ENCODE measurements at places on chromosomes 12 and 14.

DNA sequence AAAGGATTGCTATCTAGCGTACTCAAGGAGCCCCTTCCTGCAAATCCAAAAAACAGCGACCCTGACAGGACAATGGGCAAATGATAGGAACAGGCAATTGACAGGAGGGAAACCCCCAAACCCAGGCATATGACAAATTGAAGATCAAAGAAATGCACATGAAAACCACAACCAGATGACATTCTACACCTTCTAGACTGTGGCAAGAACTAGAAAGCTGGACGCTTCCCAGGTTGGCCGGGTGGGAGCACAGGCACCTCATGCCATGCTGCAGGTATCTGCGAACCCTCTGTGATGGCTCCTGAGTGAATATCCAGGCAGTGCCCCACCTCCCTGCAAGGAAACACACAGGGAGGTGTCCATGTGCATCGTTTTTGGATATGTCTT lies 37.1 kb downstream of the CMKLR1 start:
- DNase-seq = no peak

DNA sequence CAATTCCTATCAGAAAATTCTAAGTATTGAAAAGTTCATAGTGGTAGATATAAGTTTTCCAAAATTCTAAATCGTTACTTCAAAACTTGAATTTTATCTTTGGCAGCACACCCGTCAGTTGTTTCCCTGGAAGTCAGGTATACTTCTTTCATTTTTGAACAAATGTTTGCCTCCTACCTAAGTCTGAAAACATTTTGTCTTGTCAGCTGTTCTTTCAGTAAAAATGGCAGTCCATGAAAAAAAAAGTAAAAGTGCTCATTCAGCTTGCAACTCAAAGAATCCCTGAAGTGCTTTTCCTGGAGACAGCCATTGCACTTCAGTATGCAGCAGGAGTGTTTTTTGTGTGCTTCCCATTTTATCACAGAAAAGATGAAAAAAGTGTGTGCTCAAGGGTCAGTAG lies 130.1 kb upstream of the NEDD1 start:
- no peak for DNase-seq

DNA sequence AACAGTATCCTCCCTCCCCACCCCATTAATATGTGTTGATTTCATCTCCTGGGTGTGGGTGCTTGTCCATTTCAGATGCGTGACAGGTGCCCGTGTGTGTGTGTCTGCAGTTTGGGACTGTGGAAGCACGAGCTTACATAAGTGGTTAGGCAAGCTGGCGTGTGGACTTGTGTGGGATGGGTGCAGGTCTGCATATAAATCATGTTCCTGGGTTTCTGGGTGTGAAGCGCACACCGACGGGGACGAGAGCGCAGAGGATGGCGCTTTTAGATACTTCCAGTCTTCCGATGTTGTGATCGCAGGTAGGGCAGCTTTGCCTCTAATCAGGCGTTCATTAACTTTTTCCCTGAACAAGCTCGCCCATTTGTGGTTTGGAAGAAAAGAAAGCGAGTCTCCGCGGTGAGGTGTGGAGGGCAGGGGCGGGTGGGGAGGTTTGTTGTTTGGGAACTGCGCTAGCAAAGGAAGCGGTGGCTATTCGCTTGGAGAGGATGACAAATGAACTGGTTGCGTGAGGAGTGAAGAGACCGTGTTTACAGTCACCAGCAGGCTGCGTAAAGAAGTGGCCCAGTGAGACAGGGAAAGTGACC lies 865 bp downstream of the RGS6 start:
- no peak for DNase-seq

DNA sequence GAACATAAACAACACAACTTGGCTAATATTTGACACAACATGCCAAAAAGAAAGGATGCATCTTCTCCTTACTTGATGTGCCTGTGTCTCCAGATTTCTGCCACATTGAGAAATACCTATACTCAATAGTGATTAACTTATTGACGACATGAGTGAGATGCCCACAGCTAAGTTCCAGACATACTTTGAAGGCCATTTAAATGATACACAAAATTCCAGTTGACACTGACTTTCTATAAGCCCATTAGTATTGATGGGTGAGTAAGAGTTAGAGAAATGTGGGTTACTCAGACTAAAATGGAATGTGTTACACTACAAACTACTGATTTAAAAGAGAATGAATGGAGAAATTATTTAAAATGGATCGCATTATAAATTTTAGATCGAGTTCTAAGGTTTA lies 838.2 kb upstream of the MGAT4C start:
- DNase-seq = no peak

DNA sequence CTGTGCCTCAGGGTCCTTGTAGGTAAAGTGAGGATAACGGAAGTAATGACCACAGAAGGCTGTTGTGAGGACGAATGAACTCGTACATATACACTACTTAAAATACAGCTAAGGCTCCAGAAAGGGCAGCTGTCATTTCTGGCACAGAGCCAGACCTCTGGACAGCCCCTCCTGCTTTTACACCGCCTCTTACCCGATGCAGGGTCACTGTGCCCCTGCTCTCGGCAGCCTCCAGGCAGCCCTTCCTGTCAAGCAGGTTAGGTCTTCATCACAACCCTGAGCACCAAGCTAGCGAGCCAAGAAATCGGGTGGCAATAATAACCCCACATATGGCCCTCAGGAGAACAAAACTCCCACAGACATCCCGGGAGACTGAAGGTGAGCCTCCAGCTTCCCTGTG lies 8.5 kb downstream of the TMEM229B start:
- DNase-seq = no peak

GRCh38 chr12:57868851-57869268 lies 22.3 kb upstream of the CTDSP2 start:
- DNase-seq = no peak

DNA sequence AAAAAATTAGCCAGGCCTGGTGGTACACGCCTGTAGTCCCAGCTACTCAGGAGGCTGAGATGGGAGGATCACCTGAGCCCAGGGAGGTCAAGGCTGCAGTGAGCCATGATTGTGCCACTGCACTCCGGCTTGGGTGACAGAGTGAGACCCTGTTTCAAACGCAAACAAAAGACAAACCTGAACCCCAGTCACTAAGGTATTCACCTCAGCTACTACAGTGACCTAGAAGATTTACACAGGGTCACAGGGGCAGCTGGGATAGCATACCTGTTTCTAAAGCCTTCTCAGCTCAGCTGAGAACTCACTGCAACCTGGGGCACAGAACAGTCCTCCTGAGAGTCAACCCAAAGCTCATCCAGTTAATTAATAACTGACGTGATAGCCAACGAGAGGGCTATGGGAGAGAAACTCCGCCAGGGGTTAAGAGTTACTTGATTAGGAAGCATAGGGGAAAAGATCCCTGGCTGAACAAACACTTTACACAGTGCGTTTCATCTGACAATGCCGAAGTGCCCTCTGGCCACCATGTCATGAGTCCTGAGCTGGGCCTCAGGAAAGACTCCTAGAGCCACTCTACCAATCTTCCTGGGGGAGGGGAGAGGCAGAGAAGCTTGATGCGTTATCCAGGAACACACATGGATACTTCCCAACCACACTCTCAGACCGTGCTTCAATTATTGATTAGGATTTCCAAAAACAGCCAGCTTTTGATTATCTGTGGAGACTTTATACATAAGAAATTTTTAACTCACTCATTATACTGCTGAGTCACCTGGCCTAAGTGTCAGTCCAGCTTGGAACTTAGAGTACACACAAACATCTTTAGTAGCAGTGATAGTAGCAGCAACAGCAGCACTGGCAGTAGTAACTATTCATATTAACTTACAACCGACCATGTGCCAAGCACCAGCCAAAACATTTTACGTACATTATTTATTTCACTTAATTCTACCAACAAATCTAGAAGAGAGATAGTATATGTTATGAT lies 48.2 kb downstream of the FOXN3 start:
- no peak for DNase-seq
